ENCODE measurements at places on chromosomes 16 and 17.

DNA sequence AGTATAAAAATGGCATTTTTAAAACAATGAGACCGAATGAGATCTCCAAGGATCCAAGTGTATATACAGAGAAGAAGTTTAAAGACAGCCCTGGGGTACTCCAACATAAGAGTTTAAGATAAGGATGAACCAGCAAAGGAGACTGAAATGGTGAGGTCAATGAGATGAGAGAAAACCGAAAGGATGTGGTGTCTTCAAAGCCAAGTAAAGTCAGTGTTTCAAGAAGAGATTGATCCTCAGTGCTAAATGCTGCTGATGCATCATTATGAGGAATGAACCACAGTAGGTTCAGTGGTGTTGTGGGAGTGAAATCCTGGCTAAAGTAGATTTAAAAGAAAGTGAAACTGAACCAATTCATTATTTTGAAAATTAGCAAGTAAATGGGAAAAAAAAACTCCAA lies 38.1 kb upstream of the NLK start:
- DNase-seq = no peak

DNA sequence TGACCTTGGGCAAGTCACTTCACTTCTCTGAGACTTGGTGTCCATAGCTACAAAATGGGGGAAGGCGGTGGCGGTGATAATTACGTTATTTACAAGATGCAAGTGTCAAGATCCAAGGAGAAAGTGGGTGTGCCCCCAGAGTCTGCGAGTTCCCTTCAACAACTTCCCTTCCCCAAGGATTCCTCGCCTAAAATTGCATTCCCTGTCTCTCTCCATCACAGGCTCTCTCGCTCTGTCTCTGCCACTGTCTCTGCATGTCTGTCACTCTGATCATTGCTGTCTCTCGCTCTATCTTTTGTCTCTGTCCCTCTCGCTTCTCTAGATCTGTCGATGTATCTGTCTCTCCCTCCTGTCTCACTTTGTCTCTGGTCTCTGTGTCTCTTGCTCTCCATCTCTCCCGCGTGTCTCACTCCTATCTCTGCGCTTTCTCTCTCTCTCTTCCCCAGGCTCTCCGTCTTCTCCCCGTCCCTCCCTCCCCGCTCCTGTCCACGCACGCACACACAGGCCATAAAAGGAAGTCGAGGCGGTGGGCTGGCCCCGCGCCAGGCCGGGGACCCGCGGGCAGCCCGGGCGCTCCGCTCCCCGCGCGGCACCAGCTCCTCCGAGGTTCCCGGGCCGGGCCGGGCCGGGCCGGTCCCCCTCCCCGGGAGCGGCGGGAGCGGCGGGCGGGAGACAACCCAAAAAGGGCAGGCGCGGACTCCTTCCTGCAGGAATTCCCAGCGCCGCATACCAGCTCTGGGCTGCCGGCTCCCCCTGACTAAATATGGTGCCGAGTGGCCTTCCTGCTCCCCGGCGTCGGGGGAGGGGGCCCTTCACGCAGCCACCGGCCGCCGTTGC lies 1.1 kb upstream of the MYH11 start:
- DNase-seq = no peak

DNA sequence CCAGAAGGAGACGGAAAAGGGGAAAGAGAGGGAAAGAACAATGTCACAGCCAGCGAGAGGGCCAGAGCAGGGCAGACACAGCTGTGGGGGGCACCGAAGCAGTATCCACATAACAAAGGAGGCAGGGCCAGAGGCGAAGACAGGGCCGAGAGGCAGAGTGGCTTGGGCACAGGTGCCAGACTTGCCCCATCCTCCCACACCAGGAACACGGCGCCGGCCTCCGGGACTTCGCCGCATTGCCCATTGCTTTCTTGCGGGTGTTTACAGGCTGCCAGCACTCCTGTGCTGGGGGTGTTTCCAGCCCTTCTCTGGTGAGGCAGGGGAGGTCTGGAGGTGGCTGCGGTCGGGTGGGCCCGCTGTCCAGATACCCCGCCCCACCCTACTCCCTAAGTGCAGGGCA lies 78.0 kb downstream of the ENGASE start:
- DNase-seq = no peak

DNA sequence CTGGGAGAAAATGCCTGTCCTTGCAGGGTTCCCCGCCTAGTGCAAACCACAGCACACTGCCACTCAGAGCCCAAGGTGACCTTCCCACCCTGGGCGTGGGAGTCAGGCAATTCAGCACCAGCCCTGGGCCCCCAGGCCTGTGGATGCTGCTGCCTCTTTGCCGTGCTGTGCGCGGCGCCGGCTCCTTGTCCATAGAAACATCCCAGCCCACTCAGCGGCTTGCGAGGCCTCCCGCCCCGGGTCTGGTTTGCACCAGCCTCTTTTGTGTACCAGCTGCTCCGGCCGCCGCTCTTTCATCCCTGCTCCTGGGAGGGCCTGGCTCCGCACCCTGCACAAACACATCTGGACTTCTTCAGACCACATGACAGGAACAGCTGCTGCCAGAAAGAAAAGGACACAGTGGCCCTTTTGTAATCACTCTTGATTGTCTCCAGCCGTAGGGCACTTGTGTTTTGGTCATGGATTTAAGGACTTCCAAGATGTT lies 75.4 kb upstream of the SDK2 start:
- no peak for DNase-seq

GRCh38 chr16:54053891-54054820 lies 232.4 kb downstream of the IRX3 start:
- DNase-seq = no peak

GRCh38 chr16:87930456-87930855 lies 5.9 kb downstream of the CA5A start:
- DNase-seq = no peak

DNA sequence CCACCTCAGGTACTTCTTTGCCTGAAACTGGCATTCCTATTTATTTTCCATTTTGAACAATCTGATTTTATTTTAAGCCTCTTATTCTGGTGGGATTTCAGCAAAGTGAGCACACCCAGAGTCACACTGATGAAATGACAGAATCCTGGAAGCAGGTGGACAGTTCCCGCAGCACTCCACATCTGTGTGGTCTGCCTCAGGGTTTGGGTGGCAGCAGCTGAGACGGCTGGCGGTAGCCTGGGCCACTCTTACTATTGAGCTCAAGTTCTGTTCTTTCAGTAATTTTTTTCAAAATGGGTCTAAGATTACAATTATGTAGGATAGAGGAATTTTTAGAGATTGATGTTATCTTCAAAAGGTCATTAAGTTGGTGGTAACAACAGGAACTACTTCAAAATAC lies 32.5 kb upstream of the ENDOV start:
- no peak for DNase-seq

- DNase-seq = peak; percentile 61
Observed at GRCh38 chr17:3843935-3844516, 2.0 kb downstream of the NCBP3 start.

DNA sequence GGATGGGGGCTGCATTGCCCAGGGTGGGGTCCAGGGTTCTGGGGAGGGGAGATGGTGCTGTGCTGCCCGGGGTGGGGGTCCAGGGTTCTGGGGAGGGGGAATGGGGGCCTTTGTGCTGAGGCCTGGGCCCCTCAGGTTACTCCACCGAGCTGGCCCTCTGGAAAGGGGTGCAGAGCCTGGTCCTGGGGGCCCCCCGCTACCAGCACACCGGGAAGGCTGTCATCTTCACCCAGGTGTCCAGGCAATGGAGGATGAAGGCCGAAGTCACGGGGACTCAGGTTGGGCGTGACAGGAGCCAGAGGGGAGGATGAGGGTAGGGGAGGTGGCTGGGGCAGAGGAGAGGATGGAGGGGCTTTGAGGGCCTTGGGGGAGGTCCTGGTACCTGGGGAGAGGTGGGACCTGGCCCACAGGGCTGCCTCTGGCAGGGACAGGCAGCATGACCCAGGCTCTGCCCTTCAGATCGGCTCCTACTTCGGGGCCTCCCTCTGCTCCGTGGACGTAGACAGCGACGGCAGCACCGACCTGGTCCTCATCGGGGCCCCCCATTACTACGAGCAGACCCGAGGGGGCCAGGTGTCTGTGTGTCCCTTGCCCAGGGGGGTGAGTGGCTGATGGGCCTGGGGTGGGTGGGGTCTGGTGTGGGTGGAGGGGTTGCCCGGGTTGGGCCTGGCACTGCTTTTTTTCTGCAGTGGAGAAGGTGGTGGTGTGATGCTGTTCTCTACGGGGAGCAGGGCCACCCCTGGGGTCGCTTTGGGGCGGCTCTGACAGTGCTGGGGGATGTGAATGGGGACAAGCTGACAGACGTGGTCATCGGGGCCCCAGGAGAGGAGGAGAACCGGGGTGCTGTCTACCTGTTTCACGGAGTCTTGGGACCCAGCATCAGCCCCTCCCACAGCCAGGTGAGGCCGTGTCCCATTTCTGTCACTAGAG lies 7.8 kb downstream of the ITGAX start:
- no peak for DNase-seq

- no peak for DNase-seq
Observed at GRCh38 chr17:46726206-46726605, 92.3 kb downstream of the WNT3 start.

DNA sequence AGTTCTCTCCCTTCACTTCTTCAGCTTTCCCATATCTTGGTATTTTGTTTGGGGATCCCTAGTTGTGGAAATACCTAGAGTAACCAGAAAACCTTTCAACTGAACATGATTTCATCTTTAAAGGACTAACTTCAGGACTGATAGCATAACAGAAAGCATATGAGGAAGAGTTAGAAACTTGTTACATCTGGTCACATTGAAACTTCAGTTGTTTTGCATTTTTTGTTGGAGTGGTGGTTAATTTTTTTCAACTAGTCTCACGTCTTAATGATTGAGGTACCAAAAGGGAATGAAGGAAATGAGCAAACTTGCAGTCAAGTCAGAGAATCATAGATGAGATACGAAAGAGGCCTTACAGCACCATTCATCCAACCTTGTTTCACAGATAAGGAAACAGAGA lies 49.6 kb downstream of the TANGO6 start:
- DNase-seq = no peak

GRCh38 chr16:25027781-25028180 lies 12.6 kb upstream of the ARHGAP17 start:
- DNase-seq = no peak

DNA sequence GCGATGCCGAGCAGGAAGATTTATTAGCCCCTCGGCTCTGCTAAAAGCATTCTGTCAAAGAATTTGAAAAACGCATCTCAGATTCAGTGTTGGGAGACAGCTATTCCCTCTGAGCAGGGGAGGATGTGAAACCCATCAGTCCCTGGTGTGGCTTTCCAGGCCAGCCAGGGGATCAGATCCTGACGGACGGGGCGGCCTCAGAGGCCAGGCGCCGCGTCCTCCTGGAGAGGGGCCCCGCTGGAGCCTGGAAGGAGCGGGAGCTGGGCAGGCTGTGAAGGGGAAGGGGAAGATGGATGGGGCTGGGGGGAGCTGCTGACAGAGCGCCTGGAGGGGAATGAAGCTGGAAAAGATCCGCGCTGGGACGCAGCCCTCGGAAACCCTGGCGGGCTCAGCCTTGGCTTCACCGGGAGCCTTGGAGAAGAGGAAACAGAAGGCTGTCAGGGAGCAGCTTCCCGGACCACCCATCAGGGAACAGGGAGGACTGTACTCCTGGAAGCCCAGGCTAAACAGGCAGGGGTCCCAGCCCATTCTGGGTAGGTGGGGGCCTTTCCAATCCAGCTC lies 358.0 kb downstream of the C16orf95 start:
- DNase-seq = no peak

GRCh38 chr17:15285466-15285865 lies 20.3 kb upstream of the PMP22 start:
- DNase-seq = no peak

- no peak for DNase-seq
Observed at GRCh38 chr16:69114346-69114975, 9.0 kb downstream of the HAS3 start.

DNA sequence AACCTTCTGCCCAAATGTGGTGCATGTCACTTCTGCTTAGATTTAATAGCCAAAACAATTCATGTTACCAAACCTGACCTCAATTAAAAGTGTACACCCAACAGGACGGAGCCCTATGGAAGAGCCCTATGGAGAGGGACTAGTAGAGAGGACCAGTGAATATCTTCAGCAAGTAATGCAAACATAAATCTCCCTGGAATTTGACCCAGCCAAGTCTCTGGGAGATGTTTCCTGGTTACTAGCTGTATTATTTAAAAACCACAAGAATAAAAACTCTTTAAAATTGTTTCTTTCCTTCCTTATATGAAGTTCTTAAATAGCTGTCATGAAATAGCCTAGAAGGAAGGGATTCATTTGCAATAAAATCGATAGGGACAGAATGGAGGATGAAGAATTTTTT lies 255.8 kb downstream of the CDH11 start:
- DNase-seq = no peak

GRCh38 chr17:2798188-2798587 lies 1.9 kb downstream of the RAP1GAP2 start:
- no peak for DNase-seq

- DNase-seq = no peak
Observed at GRCh38 chr16:27795992-27796614, 246.2 kb downstream of the KATNIP start.

- DNase-seq = no peak
Observed at GRCh38 chr16:88599825-88600538, 29.8 kb downstream of the ZC3H18 start.

DNA sequence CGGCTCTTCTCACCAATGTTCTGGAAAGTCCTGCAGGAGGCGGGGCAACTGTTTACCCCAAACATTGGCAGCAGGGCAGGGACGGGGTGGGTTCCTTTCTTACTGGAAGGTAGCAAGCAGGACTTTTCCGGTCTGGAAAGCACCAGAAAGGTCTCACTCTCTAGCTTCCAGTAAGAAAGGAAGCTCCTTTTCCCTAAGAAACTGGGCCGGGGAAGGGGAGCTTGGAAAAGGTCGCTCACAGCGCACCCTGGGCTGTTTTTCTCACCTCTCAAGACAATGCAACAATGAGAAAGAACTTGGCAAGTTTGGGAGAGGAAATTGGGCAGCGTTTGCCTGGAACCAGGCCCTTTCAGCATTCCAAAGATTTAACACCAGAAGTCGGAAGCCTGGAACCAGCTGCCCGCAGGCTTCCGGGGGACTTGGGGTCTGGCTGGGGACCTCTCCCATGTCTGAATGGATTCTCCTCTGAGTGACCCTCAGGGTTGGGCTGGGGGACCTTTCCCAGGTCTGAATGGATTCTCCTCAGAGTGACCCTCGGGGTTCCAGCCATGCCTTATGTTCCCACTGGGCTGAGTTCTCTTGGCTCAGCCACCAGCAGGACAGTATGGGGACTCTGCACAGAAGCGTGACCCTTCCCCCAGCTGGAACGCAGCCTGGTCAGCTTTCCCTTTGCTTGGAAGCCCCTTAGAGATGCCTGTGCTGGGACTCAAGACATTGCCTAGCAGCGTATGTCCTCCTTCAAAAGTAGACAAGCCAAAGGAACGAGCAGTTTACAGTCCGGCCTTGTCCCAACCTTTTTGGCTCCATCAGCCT lies 166.5 kb upstream of the PLCG2 start:
- DNase-seq = no peak
